Stimulated activated CD4-positive, alpha-beta T cell treated with anti-CD3 and anti-CD28 coated beads, TNF-alpha, amount 100 ng/mL, for 1 hour (primary cell): ENCODE measurements at places on chromosomes 13 and 19.

DNA sequence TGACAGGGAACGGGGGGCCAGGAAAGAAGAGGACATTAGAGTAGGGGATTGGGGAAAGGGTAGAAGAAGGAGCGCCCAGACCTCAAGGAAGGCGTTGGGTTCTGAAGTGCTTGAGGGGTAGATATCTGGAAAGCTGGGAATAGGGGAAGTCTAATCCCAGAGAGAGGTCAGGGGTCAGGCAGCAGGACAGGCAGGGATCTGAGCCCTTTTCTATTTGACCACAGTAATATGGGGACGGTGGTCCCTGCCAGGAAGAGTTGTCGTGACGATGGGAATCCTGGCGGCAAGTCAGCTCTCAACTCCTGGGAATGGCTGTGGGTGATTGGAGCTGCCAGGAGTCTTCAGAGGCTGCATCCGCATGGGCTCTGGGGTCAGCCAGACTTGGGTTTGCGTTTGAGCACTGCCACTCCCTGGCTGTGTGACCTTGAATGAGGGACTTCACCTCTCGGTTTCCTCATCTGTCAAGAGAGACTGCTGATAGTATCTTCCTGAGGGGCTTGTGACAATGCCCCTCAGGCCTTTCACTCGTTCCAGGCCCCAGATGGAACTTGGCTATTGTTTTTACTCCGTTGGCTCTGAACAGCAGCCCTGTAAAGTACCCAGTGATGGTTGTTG, 1.3 kb downstream of the AP2A1 start:
- DNase-seq, result no peak

- no peak for DNase-seq
Observed at GRCh38 chr13:41017159-41017558, 2.0 kb downstream of the ELF1 start.

GRCh38 chr13:44649104-44649428, 72.9 kb upstream of the TSC22D1 start:
- no peak for DNase-seq

GRCh38 chr13:103510007-103510535, 443.9 kb upstream of the SLC10A2 start:
- DNase-seq, result no peak

DNA sequence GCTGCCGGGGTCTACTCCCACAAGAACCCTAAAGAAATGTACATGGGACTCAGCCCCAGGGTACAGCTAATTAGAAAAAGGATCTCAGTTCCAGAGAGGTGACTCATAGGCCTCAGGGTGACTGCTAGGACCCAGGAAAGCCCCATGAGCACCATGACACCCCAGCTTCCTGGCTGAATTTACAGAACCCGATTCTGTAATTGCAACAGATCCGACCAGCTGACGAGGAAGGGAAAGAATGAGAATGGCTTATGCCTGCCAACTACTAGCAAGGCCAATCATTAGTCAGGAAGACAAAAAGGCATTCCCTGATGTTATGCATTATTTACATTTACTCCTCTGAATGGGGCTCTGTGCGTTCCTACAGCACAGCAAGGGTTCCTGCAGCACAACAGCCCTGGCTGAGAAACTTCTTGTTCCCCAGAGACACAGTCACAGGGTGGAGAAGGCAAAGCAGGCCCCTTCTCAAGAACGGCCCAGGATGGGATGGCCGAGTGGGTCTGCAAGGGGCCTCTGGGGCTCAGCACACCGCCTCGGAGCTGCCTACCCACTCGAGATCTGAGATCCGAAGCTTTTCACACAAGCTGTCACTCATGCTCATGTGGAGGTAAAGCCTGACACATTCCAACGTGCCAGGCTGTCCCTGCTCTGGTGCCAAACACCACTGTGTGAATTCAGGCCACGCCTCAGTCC, 27.2 kb downstream of the PBX4 start:
- peak; percentile 41 for DNase-seq

DNA sequence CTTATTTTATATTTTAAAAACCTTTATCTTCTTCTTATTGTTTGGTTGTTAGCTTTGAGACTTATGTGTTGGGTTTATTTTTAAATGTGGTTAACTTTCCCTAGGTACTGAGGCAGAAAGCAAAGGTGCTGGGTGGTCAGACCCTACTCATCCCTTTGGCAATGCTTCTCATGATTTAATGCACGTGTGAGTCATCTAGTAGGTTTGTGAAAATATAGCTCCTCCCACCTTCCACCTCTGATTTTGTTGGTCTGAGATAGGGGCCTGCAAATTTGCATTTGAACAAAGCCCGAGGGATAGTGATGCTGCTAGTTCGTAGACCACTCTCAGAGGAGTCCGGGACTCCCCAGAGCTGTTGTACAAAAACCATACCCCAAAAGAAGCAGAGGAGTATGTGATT, 771.3 kb upstream of the ARGLU1 start:
- DNase-seq, result no peak

DNA sequence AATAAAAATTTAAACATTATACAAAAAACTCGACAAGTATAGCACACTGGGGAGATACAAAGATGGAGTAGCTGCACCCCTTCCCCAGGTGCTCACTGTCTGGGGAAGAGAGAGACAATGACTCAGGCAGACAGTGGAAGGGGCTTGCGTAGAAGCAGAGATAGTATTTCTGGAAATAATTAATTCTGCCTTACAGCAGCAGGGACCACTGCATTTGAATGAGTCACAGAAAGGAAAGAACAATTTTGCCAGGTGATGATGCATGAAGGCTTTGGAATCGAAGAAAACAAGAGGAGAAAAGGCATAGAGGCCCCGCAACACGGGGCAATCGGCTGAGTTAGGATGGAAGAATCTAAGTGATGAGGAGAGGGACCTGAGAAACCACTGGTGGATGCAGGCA, 447.4 kb downstream of the EFNB2 start:
- DNase-seq, result no peak

- DNase-seq, result no peak
Observed at GRCh38 chr19:16652854-16653253, 7.1 kb downstream of the SMIM7 start.

DNA sequence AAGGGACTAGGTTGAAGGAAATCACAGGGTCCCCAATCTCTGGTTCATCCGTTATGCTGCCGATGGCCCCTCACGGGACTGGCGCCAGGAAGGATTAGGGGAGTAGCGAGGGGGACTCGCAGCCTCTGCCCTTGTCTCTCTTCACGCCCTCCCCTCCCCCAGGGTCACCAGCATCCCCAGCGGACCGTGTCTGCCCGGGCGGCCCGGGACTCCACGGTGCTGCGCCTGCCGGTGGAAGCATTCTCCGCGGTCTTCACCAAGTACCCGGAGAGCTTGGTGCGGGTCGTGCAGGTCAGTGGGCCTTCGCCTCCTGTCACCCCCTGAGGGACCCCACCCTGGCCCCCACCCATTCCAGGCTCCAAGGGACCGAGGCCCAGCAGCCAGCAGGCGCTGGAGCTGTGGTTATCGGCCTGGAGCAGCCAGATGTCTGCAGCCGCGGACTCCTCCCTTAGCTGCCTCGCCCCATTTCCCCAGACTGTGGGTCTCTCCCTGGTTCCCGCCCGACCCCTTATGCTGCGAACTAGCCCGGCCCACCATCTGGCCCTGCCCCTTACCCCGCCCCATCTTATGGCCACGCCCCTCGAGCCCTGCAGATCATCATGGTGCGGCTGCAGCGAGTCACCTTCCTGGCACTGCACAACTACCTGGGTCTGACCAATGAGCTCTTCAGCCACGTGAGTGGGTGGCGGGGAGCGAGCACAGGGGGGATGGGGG, 5.4 kb downstream of the PNPLA6 start:
- DNase-seq, result no peak

GRCh38 chr13:25391932-25392331, 20.2 kb downstream of the ATP8A2 start:
- no peak for DNase-seq

- DNase-seq, result no peak
Observed at GRCh38 chr19:31910224-31910623, 435.2 kb upstream of the ZNF507 start.

DNA sequence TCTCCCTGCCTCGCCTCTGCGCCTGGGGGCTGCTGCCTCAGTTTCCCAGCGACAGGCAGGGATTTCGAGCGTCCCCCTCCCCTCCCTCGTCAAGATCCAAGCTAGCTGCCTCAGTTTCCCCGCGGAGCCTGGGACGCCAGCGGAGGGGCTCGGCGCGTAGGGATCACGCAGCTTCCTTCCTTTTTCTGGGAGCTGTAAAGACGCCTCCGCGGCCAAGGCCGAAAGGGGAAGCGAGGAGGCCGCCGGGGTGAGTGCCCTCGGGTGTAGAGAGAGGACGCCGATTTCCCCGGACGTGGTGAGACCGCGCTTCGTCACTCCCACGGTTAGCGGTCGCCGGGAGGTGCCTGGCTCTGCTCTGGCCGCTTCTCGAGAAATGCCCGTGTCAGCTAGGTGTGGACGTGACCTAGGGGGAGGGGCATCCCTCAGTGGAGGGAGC, 722 bp upstream of the ICAM1 start:
- no peak for DNase-seq

DNA sequence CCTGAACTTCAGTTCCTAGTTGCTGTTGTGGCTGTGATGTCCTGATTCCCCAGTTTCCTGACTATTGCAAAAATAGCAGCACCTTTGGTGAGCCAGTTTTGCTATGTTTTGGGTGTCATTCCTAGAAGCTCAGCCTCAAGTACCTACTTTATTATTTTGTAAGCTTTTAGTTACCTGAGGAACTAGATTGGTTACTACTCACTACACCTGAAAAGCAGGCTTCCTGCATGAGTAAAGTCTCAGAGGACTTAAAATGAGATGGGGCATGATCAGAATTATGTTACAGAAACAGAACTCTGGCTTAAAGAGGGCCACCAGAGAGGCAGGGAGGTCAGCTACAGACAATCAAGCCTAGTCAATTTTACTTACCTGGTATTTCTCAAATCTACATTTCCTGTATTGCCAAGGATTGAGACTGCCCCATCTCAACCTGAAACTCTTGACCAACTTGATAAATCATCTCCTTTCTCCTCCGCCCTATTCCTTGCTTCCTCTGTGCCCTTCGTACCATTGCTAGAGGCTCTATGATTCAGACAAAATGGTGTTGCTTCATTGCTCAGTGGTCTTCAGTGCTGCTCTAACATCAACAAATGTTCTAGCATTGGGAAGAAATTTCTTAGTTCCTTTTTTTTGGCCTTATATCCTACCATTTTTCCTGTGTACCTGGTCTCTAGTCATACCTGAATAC, 58.9 kb downstream of the RAP2A start:
- no peak for DNase-seq

DNA sequence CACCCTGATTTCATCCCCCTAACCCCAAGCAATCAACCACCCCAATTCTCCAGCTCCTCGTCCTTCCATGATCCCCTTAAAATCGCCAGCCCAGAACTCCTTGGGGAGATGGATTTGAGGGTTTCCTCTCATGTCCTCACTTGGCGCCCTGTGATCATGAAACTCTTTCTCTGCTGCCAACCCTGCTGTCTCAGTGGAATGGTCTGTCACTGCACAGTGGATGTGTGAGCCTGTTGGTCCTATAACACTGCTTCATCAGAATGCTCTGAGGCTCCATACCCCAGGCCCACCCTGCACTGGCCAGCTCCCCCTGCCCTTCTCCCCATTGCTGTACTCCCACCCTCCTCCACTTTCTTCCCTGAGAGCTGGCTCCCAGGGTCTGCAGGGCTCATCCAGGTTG, 12.6 kb upstream of the ZNF792 start:
- DNase-seq, result no peak

- DNase-seq, result no peak
Observed at GRCh38 chr13:109844396-109844795, 58.0 kb upstream of the IRS2 start.

DNA sequence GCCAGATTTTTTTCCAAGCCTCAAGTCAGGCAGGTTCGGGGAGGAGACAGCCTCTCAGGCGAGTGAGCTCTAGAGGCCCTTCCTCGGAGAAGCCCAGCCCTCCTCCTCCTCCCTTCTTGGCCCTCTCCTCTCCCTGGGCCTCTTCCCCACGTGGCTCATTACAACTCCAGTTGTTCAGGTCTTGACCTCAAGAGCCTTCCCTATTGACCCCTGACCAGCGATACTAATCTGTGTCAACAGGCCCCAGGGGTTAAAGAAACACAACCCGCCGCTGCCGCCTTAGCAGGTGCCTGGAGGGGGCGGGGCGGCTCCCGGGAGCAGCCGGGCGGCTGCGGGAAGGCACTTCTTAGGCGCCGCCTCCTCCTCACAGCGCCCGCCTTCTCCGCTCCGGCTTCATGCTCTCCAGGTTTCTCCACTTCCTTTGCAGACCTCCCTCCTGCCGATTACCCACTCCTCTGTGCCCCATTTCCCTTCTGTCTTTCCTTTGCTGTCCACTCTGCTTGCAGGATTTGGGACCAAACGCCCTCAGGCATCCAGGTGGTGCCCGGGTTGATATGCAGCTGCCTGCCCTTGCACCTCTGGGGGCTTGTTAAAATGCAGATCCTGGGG, 51.0 kb downstream of the LYL1 start:
- DNase-seq, result no peak

DNA sequence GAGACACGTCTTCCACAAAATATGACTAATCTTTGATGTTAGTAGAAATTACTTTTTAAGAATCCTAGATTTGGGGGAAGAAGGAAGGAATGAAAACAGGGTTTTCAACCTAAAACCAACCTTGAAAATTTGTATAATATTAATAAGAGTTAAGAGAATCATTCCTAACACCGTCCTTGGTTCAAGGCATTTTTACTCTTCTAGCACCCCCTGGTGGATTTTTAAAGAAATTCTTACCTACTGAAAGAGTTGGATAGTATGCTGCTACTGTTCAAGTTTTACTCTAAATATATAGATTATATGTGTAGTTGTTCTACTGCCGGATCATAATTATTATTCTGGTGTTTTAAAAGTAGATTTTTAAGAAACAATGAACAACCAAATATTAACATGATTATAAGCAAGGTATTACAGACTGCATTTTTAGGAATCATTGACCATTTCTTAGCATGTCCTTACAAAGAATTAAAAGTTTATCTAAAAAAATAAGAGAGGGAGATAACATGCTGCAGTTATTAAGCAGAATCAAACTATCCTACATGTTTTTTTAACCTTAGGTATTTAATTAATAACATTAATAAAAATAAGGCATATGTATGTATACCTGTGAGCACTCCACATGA, 7.4 kb upstream of the SLITRK6 start:
- no peak for DNase-seq

DNA sequence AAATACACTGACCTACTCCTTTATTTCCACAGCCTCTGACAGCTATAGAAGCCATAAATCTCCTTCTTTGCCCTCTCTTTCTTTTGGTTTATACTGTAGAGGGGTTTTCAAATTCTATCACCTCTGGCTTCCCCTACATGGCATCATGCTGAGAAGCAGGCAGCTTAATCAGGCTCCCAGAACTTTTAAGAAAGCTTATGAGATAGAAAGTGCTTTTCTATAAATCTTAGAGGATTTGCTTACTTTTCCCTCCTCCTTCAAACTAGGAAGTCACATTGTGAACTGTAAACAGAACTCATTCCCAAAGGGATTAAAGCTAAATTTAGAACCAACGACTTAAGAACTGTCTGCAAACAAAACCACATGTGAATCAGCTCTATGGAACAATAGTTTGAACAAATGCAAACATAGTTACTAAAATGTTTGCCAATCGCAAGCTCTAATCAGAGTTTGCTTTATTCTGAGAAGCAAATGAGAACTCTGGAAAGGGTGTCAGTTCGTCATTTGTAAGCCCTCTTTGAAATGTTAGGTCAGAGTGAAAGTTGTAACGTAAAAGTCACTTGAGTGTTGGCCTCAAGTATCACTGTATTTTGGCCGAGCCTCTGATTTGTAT, 344.1 kb downstream of the RFC3 start:
- no peak for DNase-seq
